RWPE1 (cell line): ENCODE measurements at places on chromosomes 7 and 10.

- DNase-seq, result peak; percentile 84
Measured at GRCh38 chr7:151599401-151600227, 79.9 kb upstream of the RHEB start.

DNA sequence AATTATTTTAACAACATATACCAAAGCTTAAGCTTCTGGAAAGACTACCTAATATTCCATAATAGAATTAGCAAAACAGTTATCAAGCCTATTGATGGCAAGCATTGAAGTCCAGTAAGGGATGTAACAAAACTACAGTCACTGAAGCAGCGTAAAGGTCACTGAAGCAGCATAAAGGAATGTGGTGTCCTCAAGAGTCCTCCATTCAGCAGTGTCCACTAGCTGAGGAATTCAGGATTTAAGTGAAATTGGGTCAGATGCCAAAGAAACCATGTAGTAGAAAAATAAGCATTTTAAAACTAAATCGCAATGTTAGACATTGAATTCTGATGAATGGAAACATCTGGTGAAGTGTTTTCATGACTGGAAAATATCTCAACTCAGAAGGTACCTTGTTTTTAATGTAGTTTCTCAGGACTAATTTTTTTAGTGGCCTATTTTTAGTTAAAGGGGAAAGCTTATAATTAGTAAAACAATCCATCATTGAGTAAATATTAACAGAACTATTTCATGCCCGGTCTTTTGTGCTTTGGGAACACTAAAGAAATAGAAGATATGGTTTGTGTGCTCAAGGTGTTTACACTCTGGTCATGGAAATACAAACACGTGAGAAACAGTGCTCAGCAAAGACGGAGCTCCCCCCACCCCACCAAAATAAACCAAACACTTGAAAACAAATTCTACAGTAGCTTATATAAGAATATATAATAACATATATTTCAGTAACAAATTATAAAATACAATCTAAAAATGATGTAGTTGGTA is 121.4 kb downstream of the CDK14 start:
- DNase-seq, result no peak

DNA sequence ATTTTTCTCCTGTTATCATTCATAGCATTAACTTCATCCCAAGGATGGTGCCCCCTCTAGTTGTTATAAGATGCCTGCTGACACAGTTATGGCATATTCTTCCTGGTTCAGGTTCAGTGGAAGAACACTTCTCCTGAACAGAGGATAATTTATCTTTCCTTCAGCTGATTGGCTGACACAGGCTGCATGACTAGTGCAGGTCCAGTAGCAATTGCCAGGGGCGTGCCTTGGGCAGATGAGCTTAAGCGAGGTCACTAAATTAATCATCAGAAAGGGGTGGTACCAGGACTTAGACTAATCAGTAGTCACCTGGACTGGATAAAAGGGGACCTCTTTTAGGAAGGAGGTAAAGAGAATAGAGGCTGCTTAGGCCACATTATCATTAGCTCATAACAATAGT is 42.3 kb downstream of the BZW2 start:
- DNase-seq, result peak; percentile 63

GRCh38 chr7:150875791-150876190 is 23.5 kb downstream of the AOC1 start:
- DNase-seq, result no peak

DNA sequence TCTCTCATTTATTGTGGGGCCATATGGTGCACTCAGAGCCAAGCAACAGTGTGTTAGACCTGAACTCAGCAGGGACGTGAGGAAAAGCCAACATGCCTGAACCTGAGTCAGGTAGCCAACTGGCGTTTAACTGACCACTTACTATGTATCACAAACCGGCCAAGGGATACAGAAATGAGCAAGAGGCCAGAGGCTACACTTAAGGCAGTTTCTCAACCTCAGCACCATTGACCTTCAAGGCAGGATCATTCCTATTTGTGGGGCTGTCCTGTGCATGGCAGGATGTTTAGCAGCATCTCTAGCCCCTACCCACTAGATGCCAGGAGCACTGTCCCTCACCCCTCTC is 103.5 kb upstream of the NANOS1 start:
- no peak for DNase-seq

DNA sequence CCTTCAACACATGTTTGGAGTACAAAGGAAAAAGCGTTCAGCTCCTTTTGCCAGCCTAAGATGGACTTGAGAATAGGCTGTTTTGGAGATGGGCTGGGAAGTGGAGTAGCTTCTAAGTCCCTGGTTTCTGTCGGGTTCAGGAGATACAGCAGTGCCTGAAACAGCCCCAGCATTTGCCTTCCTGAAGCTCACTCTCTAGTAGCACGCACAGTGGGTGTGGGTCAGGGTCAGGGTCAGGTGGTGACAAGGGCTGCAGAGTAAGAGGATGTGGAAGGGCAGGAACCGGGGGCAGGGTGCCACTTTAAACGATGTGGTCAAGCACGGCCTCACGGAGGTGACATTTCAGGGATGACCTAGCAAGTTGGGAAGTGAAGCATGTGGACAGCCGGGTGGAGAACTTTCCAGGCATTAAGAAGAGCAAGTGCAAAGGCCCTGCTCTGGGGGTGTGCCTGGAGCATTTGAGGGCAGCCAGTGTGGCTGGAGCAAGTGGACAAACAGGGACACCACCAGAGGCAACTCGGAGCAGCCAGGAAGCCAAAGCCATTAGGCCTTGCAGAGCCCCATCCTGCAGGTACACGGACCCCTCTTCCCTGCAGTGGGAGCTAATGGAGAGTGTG is 382.2 kb upstream of the ZMIZ1 start:
- no peak for DNase-seq

GRCh38 chr10:27104919-27105318 is 4.6 kb upstream of the ANKRD26 start:
- no peak for DNase-seq
